ENCODE measurements at places on chromosomes 7 and 10.

GRCh38 chr7:91089382-91089963 lies 174.8 kb upstream of the FZD1 start:
- no peaks in the 10 kb centered on the region for H3K4me1 ChIP-seq
- no peak overlapping the region for H3K27ac ChIP-seq
- H3K4me3 ChIP-seq, result no peak overlapping the region
- H3K27me3 ChIP-seq, result no peaks in the 10 kb centered on the region

DNA sequence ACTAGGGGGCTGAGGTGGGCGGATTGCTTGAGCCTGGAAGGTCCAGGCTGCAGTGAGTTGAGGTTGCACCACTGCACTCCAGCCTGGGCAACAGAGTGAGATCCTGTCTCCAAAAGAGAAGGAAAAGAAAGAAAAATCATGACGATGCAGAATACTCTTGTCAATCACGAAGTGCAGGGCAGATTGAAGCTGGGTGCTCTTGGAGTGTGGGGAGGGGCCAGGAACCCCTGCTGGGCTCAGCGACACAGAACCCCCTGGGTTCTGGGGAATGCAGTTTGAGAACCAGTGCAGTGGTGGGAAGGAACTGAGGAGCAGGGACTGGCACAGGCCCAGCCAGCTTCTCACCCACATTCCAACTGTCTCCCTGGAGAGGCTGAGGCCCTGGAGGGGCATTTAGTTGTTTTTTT lies 10.8 kb upstream of the INTS1 start:
- no peak overlapping the region for H3K27ac ChIP-seq
- no peak overlapping the region for H3K4me3 ChIP-seq
- DNase-seq, result no peak
- no peaks in the 10 kb centered on the region for H3K27me3 ChIP-seq
- H3K4me1 ChIP-seq, result peaks cover 11% of the 10 kb centered on the region

DNA sequence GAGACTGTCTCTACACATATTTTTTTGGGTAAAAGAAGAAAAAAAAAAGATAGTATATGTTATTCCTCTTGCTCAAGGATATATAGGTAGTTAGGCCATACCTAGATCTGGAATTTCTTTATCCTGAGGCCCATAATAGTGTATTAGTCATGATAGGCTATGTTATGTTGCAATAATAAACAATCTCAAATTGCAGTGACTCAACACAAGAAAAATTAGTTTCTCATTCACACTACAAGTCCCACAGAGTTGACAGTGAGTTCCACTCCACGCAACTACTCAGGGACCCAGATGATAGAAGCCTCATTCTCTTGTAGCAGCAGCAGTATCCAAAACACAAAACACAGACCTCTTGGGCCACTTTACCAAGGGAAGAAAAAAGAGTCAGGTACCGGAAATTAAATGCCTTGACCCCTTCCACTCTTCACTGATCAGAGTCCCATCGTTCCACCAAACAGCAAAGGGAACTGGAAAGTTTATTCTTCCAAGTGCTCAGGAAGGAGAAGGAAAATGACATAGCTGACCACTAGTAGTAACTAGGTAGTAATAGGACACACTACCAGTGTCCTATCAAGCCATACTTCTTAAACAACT lies 7.4 kb upstream of the C10orf67 start:
- no peak overlapping the region for H3K4me3 ChIP-seq
- H3K27ac ChIP-seq, result no peak overlapping the region
- DNase-seq, result no peak
- H3K27me3 ChIP-seq, result no peaks in the 10 kb centered on the region

DNA sequence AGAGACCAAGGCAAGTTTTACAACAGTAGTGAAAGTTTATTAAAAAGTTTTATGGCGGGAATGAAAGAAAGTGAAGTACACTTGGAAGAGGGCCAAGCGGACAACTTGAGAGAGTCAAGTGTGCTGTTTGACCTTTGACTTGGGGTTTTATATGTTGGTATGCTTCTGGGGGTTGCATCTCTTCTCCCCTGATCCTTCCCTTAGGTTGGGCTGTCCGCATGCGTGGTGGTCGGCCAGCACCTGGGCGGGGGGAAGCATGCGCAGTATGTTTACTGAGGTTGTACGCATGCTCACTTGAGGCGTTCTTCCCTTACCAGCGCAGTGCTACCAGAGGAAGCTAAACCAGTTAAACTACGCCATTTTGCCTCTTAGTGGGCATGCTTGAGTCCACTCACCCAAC lies 31.9 kb downstream of the NUP42 start:
- no peaks in the 10 kb centered on the region for H3K36me3 ChIP-seq
- no peak overlapping the region for H3K27ac ChIP-seq
- no peak overlapping the region for H3K4me3 ChIP-seq
- H3K4me1 ChIP-seq, result no peaks in the 10 kb centered on the region
- no peaks in the 10 kb centered on the region for H3K27me3 ChIP-seq
- no peak for DNase-seq

GRCh38 chr7:151313857-151314256 lies 27.8 kb upstream of the NUB1 start:
- no peak overlapping the region for H3K4me3 ChIP-seq
- H3K27me3 ChIP-seq, result no peaks in the 10 kb centered on the region
- no peaks in the 10 kb centered on the region for H3K36me3 ChIP-seq

- no peak overlapping the region for H3K4me3 ChIP-seq
- H3K27me3 ChIP-seq, result peaks cover 3% of the 10 kb centered on the region
- DNase-seq, result no peak
- no peak overlapping the region for H3K27ac ChIP-seq
Observed at GRCh38 chr7:22137466-22137865, 191.8 kb upstream of the CDCA7L start.

DNA sequence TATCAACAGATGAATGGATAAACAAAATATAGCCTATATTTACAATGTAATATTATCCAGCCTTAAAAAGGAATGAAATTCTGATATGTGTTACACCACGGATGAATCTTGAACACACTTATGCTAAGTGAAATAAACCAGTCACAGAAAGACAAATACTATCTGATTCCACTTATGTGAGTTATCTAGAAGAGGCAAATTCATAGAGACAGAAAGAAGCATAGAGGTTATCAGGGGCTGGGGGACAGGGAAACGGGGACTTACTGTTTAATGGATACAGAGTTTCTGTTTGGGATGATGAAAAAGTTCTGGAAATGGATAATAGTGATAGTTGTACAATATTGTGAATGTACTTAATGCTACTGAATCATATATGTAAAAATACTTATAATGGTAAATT lies 329.9 kb downstream of the LRMDA start:
- H3K4me3 ChIP-seq, result no peak overlapping the region
- no peaks in the 10 kb centered on the region for H3K4me1 ChIP-seq
- no peak for DNase-seq
- H3K36me3 ChIP-seq, result no peaks in the 10 kb centered on the region
- H3K27ac ChIP-seq, result no peak overlapping the region

- no peaks in the 10 kb centered on the region for H3K27me3 ChIP-seq
- no peak for DNase-seq
- H3K27ac ChIP-seq, result no peak overlapping the region
- H3K36me3 ChIP-seq, result no peaks in the 10 kb centered on the region
- peaks cover 8% of the 10 kb centered on the region for H3K4me1 ChIP-seq
Observed at GRCh38 chr7:70659263-70659662, 472.7 kb upstream of the GALNT17 start.

GRCh38 chr7:143510854-143511592 lies 33.4 kb downstream of the TAS2R41 start:
- DNase-seq, result no peak
- no peaks in the 10 kb centered on the region for H3K4me1 ChIP-seq
- no peak overlapping the region for H3K4me3 ChIP-seq
- no peaks in the 10 kb centered on the region for H3K27me3 ChIP-seq

DNA sequence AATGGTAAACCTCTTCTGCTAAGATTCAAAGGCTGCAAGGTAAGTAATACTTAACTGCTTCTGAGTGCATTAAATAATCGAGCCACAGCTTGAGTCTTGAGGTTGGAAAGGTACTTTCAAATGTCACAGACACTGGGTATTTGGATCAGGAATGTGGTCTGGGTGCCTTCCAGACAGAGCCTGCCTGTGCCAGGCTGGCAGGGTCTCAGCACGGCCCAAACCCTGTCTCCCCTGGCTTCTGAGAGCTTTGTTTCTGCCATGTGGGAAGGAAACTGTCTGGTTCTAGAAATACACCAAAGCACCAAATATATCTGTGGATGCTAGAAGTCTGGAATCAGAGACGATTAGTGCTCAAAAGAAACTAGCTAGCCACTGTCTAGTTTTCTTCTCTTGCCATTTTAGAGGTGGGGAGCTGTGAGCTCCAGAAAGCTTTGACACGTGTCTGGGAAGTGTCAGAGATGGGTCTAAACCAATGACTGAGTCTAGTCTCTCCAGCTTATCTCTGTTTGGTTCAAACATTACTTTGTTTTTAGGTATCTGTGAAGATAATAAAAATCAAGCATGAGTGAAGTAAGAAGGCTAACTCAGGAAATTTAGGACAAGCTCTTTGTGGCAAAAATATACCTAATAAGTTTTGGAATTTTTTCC lies 162.8 kb downstream of the CYP26A1 start:
- H3K36me3 ChIP-seq, result no peaks in the 10 kb centered on the region
- no peak for DNase-seq

DNA sequence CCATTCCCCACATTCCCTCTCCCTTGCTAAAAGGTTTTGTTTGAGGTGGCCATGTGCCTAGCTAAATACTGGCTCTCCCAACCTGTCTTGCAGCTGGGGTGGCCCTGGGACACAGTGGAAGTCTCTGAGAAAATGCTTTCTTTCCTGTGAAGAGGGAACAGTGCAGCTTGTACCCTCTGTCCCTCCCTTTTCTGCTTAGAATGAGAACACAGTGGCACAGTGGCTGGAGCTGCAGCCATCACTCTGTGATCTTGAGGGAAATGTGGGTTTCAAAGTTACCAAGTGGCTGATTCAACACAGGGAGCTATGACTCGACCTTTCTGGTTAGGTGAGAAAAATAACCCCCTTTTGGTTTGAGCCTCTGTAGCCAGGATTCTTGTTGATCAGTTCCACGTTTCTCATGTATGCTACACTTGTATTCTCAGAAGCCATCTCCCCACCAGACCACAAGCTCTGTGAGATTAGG lies 62.7 kb upstream of the CARD11 start:
- no peak for DNase-seq
- H3K4me1 ChIP-seq, result peaks cover 6% of the 10 kb centered on the region
- no peaks in the 10 kb centered on the region for H3K27me3 ChIP-seq
- H3K36me3 ChIP-seq, result no peaks in the 10 kb centered on the region
- H3K4me3 ChIP-seq, result no peak overlapping the region

- H3K36me3 ChIP-seq, result no peaks in the 10 kb centered on the region
- no peak overlapping the region for H3K27ac ChIP-seq
- no peak overlapping the region for H3K4me3 ChIP-seq
- H3K4me1 ChIP-seq, result no peaks in the 10 kb centered on the region
- no peak for DNase-seq
Observed at GRCh38 chr10:130994191-130994590, 317.3 kb downstream of the TCERG1L start.

DNA sequence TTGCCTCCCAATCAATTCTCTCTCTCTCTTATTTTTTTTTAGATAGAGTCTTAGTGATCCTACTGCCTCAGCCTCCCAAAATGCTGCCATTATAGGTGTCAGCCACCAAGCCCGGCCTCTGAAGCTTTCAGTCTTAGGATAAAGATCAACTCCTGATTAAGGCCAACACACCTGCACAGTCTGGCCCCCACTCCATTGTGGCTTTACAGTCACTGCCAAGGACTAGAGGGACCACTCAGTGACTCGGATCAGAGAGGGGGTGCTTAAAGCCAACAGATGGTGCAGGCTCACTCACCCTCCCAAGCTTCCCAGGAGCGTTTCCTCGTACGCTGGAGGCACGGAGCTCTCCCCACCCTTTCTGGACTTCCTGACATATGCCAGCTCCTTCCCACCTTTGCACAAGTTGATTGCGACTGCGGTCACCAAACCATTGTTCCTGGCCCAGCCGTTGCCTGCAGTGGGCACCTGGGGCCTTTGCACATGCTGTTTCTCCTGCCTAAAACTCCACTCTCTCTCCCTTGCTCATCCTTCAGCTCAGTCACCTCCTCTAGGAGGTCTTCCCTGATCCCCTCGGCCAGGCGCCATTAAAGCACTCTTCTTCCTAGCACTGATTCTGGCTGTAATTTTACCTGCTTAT lies 1.7 kb upstream of the CDH23 start:
- H3K36me3 ChIP-seq, result no peaks in the 10 kb centered on the region
- H3K27me3 ChIP-seq, result peaks cover 18% of the 10 kb centered on the region
- peaks cover 10% of the 10 kb centered on the region for H3K4me1 ChIP-seq
- H3K27ac ChIP-seq, result no peak overlapping the region
- DNase-seq, result no peak

DNA sequence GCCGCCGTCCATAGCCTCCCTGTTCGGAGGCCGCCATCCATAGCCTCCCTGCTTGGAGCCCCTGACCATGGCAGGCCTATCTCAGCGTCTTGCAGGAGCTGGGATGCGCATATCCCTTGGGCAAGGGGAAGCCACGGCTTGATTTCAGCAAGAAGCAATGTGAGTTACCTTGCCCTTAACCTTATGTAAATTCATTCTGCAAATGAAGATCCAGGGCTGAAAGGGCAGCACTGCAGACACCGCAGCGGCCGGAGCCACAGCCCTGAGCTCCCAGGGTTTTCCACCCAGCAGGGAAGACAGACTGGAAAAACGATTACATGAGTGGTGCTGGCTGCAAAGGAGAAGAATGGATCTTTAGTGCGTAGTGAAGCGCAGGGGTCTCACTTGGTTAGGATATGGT lies 95.8 kb downstream of the SEC61G start:
- H3K27me3 ChIP-seq, result no peaks in the 10 kb centered on the region
- DNase-seq, result no peak
- H3K27ac ChIP-seq, result no peak overlapping the region

DNA sequence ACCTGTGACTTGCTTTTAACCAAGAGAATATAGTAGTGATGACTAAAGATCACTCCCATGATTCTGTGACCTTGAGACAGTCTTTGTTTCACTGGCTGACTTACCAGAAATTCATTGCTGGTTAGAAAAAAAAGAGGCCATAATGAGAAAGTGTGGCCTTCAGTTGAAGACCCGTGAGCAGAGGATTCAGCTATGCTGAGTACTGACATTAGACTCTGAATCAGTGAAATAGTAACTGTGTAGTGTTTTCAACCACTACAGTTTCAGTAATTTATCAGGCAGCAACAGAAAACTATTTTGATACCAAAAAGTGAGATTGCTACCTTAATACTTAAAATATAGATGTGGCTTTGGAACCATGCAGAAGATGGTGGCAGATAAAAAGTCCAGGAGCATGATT lies 298.0 kb upstream of the KCND2 start:
- no peaks in the 10 kb centered on the region for H3K4me1 ChIP-seq
- no peak overlapping the region for H3K27ac ChIP-seq
- DNase-seq, result no peak

- no peak for DNase-seq
- H3K4me3 ChIP-seq, result no peak overlapping the region
- no peak overlapping the region for H3K27ac ChIP-seq
- no peaks in the 10 kb centered on the region for H3K4me1 ChIP-seq
Observed at GRCh38 chr7:4472728-4473127, 209.4 kb upstream of the FOXK1 start.

DNA sequence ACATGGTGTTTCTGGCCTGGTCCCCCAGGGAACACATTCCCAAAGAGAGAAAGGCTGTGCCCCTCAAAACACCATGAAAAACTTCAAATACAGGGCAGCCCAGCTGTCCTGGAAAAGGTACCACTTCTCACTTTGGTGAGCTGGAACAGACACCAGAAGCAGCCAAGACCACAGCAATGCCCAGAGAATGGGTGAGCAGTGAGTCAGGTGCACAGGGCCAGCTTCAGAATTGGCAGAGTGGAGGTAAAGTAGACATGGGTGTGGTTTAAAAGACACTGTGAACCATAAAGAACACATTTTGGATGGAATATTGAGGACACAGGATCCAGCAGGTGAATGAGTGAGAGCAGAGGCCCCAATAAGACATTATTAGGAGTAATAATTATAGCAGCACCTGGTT lies 51.3 kb downstream of the FAM13C start:
- DNase-seq, result no peak
- no peaks in the 10 kb centered on the region for H3K4me1 ChIP-seq
- no peaks in the 10 kb centered on the region for H3K36me3 ChIP-seq
- H3K4me3 ChIP-seq, result no peak overlapping the region
